Sigmoid colon (tissue), 7 donors: ENCODE measurements at places on chromosomes 3 and 15. TPM values are rescaled to one million over a fixed set of nuclear protein-coding genes. Genes with fewer than 3 reads are reported as not detected.
A peak's percentile ranks its signal among the peaks of the same experiment; 100 is the strongest.

Gene SLC6A20
- not detected for polyA plus RNA-seq

Gene LYZL4
- not detected for polyA plus RNA-seq

Gene C3orf85
- 5.1 TPM for polyA plus RNA-seq

Gene GCNT3
- 73.3 TPM for polyA plus RNA-seq

Gene ZMYND10
- 0.77 TPM for polyA plus RNA-seq

Gene RETNLB
- polyA plus RNA-seq = 55.3 TPM

GRCh38 chr3:23663246-23663645 is 142.5 kb upstream of the UBE2E1 start:
- H3K4me1 ChIP-seq = no peaks in the 10 kb centered on the region
- H3K27me3 ChIP-seq = no peaks in the 10 kb centered on the region
- no peak overlapping the region for H3K4me3 ChIP-seq
- H3K27ac ChIP-seq = peak overlapping the region; percentile 39

- no peaks in the 10 kb centered on the region for H3K4me1 ChIP-seq
- DNase-seq = no peak
- no peaks in the 10 kb centered on the region for H3K27me3 ChIP-seq
- H3K27ac ChIP-seq = no peak overlapping the region
Measured at GRCh38 chr3:102449341-102449740, 14.5 kb downstream of the ZPLD1 start.

DNA sequence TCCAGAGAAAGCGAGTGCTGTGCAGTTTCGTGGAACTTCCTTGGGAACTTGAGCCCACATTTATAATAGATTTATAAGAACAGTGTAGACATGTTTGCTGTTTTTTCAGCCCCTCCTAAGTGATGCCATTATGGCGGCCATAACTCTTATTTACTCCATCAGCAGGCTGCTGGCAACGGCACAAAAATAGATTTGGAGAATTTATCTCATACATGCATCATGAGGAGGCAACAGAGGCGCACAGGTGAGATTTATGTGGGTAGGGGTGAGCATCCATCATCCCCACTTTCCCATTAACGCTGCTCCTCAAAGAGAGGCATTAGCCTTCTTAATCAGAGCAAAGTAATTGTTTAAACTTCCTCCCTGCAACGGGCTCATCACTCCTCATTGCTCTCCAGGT is 182.5 kb downstream of the RAB11A start:
- DNase-seq = no peak
- no peaks in the 10 kb centered on the region for H3K27me3 ChIP-seq
- H3K27ac ChIP-seq = no peak overlapping the region
- no peak overlapping the region for H3K4me3 ChIP-seq
- H3K4me1 ChIP-seq = no peaks in the 10 kb centered on the region

DNA sequence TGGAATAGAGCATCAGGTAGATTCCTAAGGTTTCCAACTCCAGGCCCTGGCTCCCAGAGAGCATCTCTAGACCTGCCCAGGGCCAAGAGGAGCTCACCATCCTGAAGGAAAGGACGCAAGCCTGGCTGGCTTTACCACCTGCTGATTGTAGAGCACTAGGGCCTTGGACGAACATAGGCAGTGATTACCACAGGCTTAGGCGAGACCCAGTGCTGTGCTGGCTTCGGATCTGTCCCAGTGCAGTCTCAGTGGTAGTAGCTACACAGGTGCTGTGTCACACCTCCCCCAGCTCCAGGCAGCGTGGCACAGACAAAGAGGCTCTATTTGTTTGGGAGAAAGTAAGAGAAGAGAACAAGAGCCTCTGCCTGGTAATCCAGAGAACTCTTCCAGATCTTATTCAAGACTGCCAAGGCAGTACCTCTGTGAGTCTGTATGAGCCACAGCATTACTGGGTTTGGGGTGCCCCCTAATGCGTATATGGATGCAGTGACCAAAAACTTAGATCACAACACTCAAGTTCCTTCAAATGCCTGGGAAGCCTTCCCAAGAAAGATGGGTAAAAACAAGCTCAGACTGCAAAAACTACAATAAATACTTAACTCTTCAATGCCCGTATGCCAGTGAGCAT is 25.4 kb downstream of the ISG20 start:
- H3K27ac ChIP-seq = no peak overlapping the region
- H3K4me3 ChIP-seq = no peak overlapping the region
- H3K27me3 ChIP-seq = no peaks in the 10 kb centered on the region
- peak; percentile 55 for DNase-seq
- no peaks in the 10 kb centered on the region for H3K36me3 ChIP-seq

DNA sequence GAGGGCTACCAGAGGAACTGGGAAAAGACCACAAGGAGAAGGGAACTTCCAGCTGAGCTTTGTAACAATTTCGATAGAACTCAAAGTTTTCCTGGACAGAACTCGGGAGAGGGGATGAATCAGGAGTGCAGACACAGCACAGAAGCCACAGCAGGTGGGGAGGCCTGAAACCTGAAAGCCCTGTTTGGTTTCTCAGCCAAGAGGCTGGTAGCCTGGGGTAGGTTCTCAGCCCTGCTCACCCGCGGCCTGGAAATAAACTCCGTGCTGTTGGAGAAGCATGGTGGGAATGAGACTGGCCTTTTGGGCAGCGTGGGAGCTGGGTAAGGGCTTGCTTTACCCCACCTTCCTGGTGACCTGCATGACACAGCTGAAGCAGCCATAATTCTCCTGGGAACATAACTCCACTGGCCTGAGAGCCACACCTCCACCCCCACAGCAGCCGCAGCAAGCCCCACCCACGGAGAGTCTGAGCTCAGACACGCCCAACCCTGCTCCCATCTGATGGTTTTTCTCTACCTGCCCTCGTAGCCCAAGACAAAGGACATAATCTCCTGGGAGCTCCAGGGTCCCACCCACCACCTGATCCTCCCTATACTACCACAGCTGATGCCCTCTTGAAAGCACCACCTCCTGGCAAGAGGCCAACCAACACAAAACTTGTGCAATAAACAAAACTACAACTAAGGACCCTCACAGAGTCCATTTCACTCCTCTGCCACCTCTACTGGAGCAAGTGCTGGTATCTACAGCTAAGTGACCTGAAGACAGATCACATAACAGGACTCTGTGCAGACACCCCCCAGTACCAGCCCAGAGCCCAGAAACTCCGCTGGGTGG is 52.5 kb upstream of the CHRM5 start:
- no peaks in the 10 kb centered on the region for H3K36me3 ChIP-seq
- no peaks in the 10 kb centered on the region for H3K4me1 ChIP-seq
- DNase-seq = no peak
- no peaks in the 10 kb centered on the region for H3K27me3 ChIP-seq
- H3K27ac ChIP-seq = no peak overlapping the region
- H3K4me3 ChIP-seq = no peak overlapping the region

DNA sequence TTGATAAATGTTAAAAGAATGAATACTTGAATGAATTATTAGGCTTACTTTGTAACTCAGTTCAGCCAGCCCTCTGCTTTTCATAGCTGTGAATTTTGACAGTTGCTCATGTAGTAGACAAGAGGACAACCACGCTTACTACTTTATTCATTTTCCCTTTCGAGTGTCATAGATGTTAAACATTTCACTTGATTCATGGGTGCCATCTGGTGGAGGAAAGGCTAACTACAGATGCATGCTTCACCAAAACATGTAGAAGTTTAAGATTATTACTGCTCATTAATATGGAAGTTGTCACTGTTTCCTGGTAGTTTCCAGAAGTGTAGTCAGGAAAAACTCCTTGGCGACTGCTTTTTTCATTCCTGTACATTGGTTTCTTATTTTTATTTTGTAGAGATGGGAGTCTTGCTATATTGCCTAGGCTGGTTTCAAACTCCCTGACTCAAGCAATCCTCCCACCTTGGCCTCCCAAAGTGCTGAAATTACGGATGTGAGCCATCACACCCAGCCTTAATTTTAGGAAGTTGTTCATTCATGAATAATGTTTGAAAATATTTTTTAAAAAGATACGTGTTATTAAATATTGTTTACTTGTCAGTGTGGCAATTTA is 163.2 kb downstream of the B3GALNT1 start:
- H3K27ac ChIP-seq = no peak overlapping the region
- H3K4me1 ChIP-seq = no peaks in the 10 kb centered on the region
- no peak overlapping the region for H3K4me3 ChIP-seq
- peak; percentile 81 for DNase-seq
- no peaks in the 10 kb centered on the region for H3K36me3 ChIP-seq

GRCh38 chr3:146024260-146024659 is 136.7 kb downstream of the PLOD2 start:
- H3K27ac ChIP-seq = no peak overlapping the region
- DNase-seq = no peak
- no peaks in the 10 kb centered on the region for H3K27me3 ChIP-seq
- H3K4me1 ChIP-seq = no peaks in the 10 kb centered on the region
